A549 treated with Hydrocortisone at 1 μM for 4 hours (cell line): ENCODE measurements at places on chromosomes 2 and 18. TPM values are rescaled to one million over a fixed set of nuclear protein-coding genes. Genes with fewer than 3 reads are reported as not detected.

PXDN gene
- total RNA-seq = 10.4 to 16.9 TPM (median 16.2 TPM) in 5 replicates

REG3G gene
- total RNA-seq = not detected in 5 replicates

TUBA4A gene
- 251 to 336 TPM (median 266 TPM) in 5 replicates for total RNA-seq

MC4R gene
- total RNA-seq = not detected in 5 replicates

ABCG8 gene
- total RNA-seq = 0.01 TPM in 1 of 5 replicates, not detected in the others

KCNF1 gene
- total RNA-seq = 21.4 to 40.2 TPM (median 30.3 TPM) in 5 replicates

DSG1 gene
- not detected in 5 replicates for total RNA-seq

ECEL1 gene
- 0.09 to 0.37 TPM (median 0.15 TPM) in 5 replicates for total RNA-seq

PDE1A gene
- total RNA-seq = 0.13 to 0.81 TPM (median 0.20 TPM) in 5 replicates

SERPINB5 gene
- 0.13 to 0.45 TPM (median 0.17 TPM) in 5 replicates for total RNA-seq

ZEB2 gene
- total RNA-seq = 5.0 to 10.8 TPM (median 7.3 TPM) in 5 replicates

NEB gene
- 0.20 to 0.47 TPM (median 0.36 TPM) in 5 replicates for total RNA-seq
